ENCODE measurements at places on chromosomes 16 and 17. TPM values are rescaled to one million over a fixed set of nuclear protein-coding genes. Genes with fewer than 3 reads are reported as not detected.
A peak's percentile ranks its signal among the peaks of the same experiment; 100 is the strongest.

DNA sequence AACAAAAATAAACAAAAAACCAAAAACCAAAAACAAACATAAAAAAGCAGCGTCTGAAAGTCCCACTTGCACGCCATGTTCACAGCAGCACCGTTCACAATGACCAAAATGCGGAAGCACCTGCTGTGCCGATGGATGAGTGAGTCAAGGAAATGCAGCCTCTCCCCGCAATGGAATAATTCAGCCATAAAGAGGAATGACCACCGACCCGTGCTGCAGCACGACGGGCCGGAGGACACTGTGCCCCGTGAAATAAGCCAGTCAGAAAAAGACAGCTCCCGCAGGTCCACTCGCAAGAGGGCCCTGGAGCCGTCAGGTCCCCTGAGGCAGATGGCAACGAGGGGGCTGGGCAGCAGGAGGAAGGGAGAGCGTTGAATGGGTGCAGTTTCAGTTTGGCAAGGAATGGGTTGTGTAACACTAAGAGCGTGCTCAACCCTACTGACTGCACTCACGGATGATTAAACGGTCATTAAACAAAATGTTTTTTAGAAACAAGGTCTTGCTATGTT is 5.1 kb downstream of the CLCN7 start:
- DNase-seq, result no peak

DNA sequence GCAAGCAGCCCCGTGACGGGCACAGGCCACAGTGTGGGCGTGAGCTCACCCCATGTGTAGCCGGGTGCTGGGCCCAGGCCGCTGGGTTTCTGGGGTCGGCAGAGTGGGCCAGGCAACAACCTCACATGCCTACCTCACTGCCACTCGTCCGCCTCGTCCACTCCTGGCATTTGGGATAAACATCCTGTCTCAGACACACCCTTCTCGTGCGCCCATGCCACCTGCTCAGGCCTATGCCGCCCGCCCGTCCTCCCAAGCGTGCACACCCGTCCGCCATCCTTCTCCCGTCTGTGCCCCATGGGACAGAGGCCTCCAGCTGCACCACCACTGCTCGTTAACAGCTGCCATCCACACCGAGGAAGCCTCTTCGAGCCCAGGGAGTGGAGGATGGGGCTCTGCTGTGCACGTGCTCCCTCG is 64.3 kb downstream of the KLHDC4 start:
- no peak for DNase-seq

- DNase-seq, result peak; percentile 91
These were observed 54.1 kb upstream of the BCAR1 start for GRCh38 chr16:75305364-75306098.

- no peak for DNase-seq
These were observed 215.1 kb downstream of the KATNIP start for GRCh38 chr16:27764869-27765675.

DNA sequence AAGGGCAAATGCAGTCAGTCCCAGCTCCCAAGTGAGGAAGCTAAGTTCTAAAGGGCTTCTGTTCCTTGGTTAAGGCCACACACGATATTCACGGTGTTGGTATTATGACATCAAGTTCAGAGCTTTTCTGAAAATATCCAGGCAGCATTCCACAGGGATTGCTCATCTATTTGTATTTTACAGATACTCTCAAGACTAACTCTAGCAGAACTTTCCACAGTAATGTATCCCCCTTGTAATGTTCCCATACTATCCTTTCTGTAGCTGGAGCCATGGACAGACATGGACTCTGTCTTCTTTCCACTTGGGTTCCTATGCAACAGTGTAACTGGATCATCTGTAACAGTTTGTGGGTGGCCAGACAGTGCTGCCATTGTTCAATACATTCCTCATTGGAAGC is 13.5 kb downstream of the SDR42E1 start:
- no peak for DNase-seq

GRCh38 chr17:17751489-17752088 is 70.3 kb downstream of the RAI1 start:
- DNase-seq, result no peak

Gene SLC47A1
- 3.4 TPM for total RNA-seq

Gene MYLK3
- total RNA-seq, result 0.97 TPM

Gene PLEKHM1
- total RNA-seq, result 45.3 TPM

- no peak for DNase-seq
These were observed 6.8 kb downstream of the STAC2 start for GRCh38 chr17:39218906-39219305.

Gene PRAC1
- not detected for total RNA-seq

GRCh38 chr16:15928261-15929104 is 20.9 kb upstream of the ABCC1 start:
- DNase-seq, result no peak

DNA sequence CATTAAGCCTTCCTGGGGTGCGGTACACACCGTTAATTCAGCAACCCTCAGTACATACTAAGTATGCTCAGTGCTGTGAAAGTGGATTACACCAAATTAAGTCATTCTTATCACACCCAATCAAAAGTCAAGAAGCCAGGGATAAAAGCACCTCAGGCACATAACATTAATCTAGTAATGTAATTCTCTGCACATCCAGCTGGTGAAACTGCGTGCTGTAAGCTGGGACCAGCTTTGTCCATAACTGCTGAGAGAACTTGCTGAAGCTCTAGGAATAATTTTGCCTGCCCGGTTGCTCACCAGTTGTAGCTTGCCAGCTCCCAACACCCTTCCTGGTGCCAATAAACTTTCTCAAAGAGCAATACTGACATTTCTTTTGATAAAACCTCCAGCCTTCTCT is 44.9 kb downstream of the SLC47A1 start:
- no peak for DNase-seq

GRCh38 chr17:57694051-57694450 is 51.0 kb downstream of the CCDC182 start:
- no peak for DNase-seq

DNA sequence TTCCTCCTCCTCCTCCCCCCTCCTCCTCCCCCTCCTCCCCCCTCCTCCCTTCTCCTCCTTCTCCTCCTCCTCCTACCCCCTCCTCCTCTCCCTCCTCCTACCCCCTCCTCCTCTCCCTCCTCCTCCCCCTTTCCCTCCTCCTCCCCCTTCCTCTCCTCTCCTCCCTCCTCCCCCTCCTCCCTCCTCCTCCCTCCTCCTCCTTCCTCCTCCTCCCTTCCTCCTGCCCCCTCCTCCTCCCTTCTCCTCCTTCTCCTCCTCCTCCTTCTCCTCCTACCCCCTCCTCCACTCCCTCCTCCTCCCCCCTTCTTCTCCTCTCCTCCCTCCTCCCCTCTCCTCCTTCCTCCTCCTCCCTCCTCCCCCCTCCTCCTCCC is 6.6 kb upstream of the PDP2 start:
- no peak for DNase-seq

- DNase-seq, result no peak
These were observed 3.0 kb downstream of the NGFR start for GRCh38 chr17:49498029-49498615.

DNA sequence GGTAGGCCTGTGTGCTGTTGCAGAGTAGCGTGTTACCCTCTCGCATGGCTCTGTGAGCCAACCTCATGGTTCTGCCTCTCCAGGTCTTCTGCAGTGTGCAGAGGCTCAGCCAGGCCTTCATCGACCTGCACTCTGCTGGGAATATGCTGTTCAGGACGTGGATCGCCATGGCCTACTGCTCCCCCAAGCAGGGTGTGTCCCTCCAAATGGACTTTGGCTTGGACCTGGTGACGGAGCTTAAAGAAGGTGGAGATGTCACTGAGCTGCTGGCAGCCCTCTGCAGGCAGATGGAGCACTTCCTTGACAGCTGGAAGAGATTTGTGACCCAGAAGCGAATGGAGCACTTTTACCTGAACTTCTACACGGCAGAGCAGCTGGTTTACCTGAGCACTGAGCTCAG is 75.8 kb upstream of the ENDOV start:
- peak; percentile 32 for DNase-seq

Gene DOC2A
- 0.28 TPM for total RNA-seq

Measured in posterior vena cava (tissue), 2 donors.